ENCODE measurements at places on chromosomes 7 and 10.

- no peak for DNase-seq
These were observed 238.7 kb downstream of the CDK14 start for GRCh38 chr7:90834771-90835170.

- DNase-seq, result no peak
These were observed 235.8 kb downstream of the CHCHD3 start for GRCh38 chr7:132846086-132846485.

DNA sequence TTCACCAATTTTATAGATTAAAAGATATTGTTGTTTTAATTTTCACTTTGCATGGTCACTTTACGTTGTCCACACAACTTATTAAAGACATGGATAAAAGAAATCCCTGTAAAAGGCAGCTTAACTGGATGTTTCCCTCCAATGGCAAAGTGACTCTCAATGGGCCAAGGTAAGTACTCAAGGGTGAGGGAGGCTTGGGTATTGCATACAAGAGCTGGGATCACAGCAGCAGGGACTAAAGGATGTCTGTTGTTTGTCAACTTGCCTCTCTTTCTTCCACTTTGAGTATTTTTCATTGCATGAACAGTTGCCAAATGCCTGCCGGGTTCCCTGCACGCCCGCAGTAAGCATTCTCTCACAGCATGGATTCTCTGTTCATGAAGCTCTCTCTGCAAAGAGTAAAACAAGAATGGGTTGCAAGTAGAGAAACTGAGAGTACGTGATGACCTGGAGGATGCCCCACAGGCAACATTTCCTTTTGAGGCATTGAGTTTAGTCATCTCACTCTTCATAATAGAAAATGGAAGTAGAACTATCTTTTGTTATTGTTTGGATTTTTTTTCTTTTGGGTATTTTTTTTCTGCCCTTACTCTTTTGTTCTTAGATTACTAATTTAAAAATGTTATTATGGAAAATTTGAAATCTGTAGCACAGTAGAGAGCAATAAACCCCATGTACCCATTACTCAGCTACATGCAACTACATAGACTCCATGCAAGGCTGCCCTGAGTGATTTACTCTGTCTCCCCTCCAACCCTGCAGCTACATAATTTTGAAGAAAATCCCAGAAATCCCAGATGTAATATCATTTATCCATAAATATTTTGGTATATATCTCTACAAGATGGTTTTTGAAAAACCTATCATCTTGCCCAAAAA is 26.3 kb downstream of the GPR141 start:
- no peak for DNase-seq

- peak; percentile 75 for DNase-seq
These were observed 53.1 kb upstream of the KMT2E start for GRCh38 chr7:104960741-104961448.

GRCh38 chr10:103582331-103583123 is 89.0 kb downstream of the NEURL1 start:
- DNase-seq, result no peak

GRCh38 chr10:133094286-133094685 is 6.6 kb downstream of the ADGRA1 start:
- no peak for DNase-seq

DNA sequence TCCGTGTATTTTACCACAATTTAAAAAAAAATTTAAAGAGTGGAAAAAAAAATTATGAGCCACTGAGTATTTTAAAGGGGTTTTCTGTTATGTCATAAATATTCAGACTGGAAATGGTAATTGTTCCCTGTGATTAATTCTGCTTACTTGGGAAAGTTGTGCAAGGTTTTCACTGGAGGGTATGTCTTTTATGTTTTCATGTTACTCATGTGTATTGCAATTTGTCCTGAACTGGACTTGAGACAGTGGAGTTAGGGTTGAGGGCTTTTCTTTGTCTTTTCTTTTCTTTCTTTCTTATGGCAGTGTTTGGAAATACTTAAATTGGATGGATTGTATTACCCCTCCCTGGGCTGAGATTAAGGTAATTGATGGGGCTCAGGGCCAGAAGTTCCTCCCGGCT is 257.7 kb downstream of the BAMBI start:
- DNase-seq, result no peak

Measured in aorta (tissue), 5 donors.